Stimulated activated CD4-positive, alpha-beta T cell treated with anti-CD3 and anti-CD28 coated beads, Interleukin-1b, Interleukin-23, amount 100 ng/mL, for 1 hour (primary cell): ENCODE measurements at places on chromosomes 12 and 14.

- DNase-seq = no peak
Measured at GRCh38 chr12:13576935-13577500, 380.5 kb downstream of the EMP1 start.

DNA sequence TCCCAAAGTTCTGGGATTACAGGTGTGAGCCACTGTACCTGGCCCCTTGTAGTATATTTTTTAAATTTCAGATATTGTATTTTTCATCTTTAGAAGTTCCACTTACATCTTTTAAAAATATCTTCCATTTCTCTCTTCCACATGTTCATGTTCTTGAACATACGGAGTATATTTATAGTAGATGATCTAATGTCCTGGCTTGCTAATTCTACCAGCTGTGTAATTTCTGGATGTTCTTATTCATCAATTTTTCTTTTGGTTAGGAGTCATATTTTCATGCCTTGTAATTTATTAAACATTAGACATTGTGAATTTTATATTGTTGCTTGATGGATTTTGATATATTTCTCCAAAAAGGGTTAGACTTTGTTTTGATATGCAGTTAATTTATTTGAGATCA lies 30.8 kb downstream of the NTN4 start:
- DNase-seq = no peak

DNA sequence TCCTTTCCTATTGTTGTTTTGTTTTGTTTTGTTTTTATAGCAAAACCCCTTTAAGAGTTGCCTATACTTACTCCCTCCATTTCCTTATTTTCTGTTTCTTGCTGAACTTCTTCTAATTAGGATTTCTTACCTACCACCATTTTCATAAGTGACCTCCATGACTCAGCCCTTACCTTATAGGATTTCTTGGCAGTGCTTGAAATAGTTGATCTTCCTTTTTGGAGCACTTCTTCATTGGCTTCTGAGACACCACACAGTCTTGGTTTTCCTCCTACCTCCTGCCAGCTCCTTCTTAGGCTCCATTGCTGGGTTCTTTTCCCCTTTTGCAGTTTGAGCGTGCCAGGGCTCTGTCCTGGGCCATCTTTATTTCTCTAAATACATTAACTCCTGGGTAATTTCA lies 23.4 kb upstream of the EID3 start:
- DNase-seq = no peak

DNA sequence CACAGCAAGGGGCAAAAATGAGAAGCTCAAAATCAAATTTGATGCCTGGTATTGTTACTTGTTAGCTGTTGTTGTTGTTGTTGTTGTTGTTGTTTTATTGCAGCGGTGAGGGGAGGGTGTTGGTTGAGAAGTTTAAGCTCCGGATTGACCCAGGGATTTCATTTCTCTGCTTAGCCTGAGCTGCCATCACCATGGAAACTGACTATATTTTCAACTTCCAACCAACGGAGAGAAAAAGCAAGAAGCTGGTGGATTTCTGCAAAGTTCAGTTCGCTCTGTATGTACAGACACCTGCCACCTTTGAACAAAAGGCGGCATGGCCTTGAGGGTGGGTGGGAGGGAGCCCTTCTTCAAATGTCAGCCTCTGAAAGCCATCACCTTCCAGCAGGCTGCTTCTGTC lies 194.5 kb upstream of the NOS1 start:
- DNase-seq = no peak
